ENCODE measurements at places on chromosomes 1 and 21.

GRCh38 chr1:43843684-43844083 lies 89.9 kb upstream of the ARTN start:
- DNase-seq, result no peak

GRCh38 chr21:16079830-16080229 lies 350.0 kb downstream of the USP25 start:
- DNase-seq, result no peak

GRCh38 chr1:177181280-177181630 lies 10.5 kb downstream of the BRINP2 start:
- no peak for DNase-seq

GRCh38 chr1:61119085-61119484 lies 36.7 kb downstream of the NFIA start:
- no peak for DNase-seq

GRCh38 chr1:64223329-64224151 lies 20.1 kb downstream of the UBE2U start:
- DNase-seq, result peak; percentile 52

DNA sequence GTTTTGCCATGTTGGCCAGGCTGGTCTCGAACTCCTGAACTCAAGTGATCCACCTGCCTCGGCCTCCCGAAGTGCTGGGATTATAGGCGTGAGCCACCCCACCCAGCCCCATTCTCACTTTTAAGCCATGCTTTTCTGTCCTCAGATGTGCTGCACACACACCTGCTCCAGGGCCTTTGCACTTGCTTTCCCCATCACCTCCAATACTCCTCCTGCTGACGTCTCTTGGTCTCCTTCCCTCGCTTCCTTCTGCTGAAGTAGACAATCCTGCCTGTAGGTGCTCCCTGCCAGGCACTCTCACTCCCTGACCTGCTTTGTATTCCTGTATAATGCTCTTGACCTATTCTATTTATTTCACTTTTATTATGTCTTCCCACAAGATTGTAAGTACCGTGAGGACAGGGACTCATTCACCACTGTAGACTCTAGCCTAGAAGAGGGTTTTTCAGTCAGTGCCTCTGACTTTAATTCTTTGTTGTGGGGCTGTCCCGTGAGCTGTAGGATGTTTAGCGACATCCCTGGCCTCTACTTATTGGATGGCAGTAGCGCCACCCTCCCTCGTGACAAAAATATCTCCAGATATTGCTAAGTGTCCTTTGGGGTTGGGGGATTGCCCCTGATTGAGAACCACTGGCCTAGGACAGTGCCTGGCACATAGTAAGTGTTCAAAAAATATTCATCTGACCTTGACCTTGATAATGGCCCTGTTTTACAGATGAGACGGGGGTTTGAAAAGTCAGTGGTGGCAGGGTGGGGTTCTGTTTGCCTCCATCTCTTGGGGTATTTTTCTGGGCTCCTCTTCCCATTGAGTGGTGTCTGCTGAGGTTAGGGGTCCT lies 4.6 kb downstream of the TNFRSF1B start:
- no peak for DNase-seq

Data from GM04504 (cell line).